ENCODE measurements at places on chromosomes 5 and 9.

- peak; percentile 28 for DNase-seq
These were observed 33.4 kb downstream of the TMEM252 start for GRCh38 chr9:68507130-68507805.

DNA sequence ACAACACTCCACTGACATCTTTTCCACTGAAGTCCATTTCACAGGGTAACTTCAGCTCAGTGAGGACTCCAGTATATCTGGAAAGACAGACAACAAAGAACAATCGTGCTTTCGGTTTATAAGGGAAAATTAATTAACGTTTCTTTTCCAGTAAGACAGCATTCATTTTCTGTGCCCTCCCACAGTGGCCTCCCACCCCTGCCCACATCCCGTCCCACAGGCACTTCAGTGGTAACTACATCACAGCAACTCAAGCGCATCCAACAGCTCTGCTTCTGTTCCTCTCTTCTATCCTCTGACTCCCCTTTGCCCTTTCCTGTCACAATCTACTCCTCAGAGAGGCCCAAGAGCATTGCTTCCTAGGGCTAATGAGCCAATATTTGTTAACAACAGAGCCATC is 40.3 kb downstream of the GLDC start:
- no peak for DNase-seq

- DNase-seq, result no peak
These were observed 90.3 kb downstream of the MRPL36 start for GRCh38 chr5:1709171-1709803.

DNA sequence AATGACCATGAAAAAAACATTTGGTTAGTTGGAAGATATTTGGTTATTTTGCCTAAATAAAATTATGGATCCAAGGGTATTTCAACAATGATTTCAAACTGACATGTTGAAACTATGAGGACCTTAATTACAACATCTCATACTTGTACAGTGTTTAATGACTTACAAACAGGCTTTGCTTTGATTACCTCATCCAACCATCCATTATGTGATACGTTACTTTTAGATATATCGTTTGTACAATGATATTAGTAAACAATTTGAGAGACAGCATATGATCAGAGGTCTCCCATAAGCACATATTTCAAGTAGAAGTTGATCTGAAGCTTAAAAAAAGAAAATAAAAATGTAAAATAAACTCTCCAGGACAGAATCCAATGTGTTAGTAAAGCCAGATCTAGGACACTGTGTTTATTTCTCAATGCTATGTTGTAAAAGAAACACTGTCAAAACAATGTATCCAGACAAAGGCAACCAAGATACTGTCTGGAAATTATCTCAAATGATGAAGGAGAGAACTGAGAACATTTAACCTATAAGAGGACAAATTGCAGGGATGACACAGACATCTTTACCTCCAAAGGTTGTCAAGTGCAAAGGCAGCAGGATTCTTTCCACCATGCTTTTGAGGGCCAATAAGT is 116.0 kb upstream of the TARS1 start:
- DNase-seq, result no peak

GRCh38 chr5:92435781-92436180 is 1052.7 kb upstream of the ARRDC3 start:
- no peak for DNase-seq

- no peak for DNase-seq
These were observed 88.9 kb upstream of the CACNA1B start for GRCh38 chr9:137788561-137789294.

DNA sequence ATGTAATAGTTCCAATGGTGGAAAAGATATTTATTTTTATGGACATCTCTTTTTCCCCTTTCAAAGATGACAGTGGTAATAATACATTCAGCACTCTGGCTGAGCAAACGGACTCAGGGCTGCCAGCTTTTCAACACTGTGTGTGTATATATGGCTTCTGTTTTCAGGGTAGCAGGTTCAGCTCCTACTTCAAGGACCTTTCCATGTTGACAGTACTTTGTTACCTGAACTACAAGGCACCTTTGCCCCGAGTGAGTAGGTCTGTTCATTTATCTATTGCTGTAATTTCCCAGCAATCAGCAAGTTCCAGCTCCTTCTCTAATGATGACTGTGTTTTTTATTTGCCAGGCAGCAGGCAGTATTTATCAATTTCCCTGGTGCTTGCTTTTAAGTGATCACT is 387.4 kb upstream of the KIF2A start:
- no peak for DNase-seq
